ENCODE measurements at places on chromosomes 11 and 22. TPM values are rescaled to one million over a fixed set of nuclear protein-coding genes. Genes with fewer than 3 reads are reported as not detected.

Gene SCGB1A1
- total RNA-seq, result not detected

Gene PGA4
- 4.5 TPM for total RNA-seq

Gene NOX4
- total RNA-seq, result 0.19 TPM

Gene HPX
- 2,251 TPM for total RNA-seq

Gene LINC01488
- 0.59 TPM for total RNA-seq

Gene GLYATL1
- total RNA-seq, result 622 TPM

Gene TRIM48
- total RNA-seq, result not detected

Gene EFCAB6
- total RNA-seq, result 2.1 TPM

Gene KDM4D
- 0.23 TPM for total RNA-seq

Gene MMP13
- not detected for total RNA-seq

Gene RASD2
- total RNA-seq, result under 0.01 TPM

Gene APOL5
- total RNA-seq, result not detected

Gene C11orf87
- total RNA-seq, result not detected

Gene KDM4E
- not detected for total RNA-seq

Gene MRGPRE
- total RNA-seq, result 0.23 TPM

Gene KCNA4
- total RNA-seq, result 0.59 TPM

Gene OR10A2
- not detected for total RNA-seq

Gene EPS8L2
- 24.4 TPM for total RNA-seq

Gene SUSD2
- total RNA-seq, result 0.14 TPM

Gene VWCE
- 3.3 TPM for total RNA-seq

Gene KCNJ1
- total RNA-seq, result 0.23 TPM

Gene FGF4
- not detected for total RNA-seq

Gene OR5AK2
- not detected for total RNA-seq

Gene RPL3
- 998 TPM for total RNA-seq

Gene LRRC4C
- total RNA-seq, result 0.93 TPM

Gene SLN
- total RNA-seq, result not detected

Gene ZNF280B
- total RNA-seq, result 0.08 TPM

Gene RBM4B
- total RNA-seq, result 13.8 TPM

Measured in liver (tissue), 10 donors.